ENCODE measurements at places on chromosomes 11 and 22.

- DNase-seq, result peak; percentile 19
Measured at GRCh38 chr22:46739094-46739870, 1.2 kb upstream of the CERK start.

- no peak for DNase-seq
Measured at GRCh38 chr11:118841469-118842242, 42.0 kb upstream of the CXCR5 start.

GRCh38 chr22:40116496-40117200 is 61.1 kb upstream of the TNRC6B start:
- DNase-seq, result no peak

DNA sequence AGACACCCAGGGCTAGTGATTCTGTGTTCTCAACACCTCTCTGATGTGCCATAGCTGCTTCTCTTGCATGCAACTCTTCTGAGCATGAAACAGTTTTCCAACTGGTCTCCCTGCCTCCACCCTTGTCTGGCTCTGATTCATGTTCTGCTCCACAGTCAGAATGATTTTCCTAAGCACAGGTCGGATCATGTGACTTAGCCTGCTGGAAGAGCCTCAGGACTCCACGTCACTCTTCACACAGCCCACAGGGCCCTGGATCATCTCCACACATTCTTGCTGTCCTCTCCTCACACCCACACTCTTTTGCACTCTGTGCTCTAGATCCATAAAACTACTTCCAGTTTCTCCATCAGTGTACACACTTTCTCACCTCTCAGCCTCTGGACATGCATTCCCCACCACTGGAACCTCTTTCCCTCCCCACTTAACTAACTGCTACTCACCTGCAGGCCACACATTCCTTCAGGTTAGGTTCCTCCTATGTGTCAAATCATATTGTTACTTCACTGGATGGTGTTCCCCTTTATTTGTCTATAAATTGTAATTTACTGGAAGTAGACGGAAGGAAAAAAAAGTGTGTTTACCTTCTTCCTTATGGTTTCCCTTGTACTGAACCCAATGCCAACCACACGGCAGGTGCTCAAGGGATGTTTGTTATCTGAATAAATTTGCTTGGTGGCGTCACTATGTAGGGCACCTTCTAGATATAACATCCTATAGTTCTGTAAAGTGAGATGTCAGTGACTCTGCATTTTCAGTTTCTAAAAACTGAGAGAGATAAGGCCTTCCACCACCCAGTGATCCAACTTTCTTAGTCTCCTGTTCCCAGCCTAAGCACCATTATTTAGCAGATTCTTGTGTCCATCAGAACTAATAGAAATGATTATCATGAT is 133.7 kb downstream of the ETS1 start:
- DNase-seq, result no peak

GRCh38 chr11:128902515-128903066 is 11.4 kb downstream of the KCNJ5 start:
- no peak for DNase-seq

DNA sequence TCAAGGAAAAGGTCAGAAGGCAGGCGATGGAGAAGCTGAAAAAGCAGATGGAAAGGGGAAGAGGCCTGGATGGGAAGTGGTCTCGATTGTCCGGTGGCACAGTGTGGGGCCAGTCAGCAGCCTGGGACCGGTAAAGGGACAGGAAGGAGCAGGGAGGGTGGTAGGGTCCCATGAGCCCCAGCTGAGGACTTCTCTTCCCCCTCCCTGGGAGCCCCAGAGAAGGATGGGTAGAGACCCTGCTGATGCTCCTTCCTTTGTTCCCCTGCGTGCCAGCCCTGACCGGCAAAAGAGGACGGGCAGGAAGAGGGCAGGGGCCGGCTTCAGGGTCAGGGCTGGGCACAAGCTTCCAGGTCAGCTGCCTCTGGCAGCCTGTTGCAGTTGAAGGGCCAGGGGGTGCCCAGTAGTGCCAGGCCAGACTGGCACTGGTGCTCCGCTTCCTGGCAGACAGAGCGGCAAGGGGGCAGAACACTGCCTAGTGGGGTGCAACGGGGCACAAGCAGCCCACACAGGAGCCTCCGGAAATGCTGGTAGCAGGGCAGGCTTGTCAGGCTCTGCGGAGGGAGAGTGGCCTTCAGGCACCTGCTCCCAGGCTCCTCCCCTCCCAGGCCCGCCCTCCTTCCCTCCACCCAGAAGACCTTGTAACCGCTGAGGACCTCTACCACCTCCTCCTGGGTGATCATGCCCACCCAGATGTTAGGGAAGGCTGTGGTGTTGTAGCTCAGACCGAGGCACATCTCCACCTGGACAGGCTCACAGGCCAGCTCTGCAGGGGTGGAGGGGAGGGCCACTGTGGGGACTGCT is 739 bp upstream of the C1QTNF5 start:
- no peak for DNase-seq

DNA sequence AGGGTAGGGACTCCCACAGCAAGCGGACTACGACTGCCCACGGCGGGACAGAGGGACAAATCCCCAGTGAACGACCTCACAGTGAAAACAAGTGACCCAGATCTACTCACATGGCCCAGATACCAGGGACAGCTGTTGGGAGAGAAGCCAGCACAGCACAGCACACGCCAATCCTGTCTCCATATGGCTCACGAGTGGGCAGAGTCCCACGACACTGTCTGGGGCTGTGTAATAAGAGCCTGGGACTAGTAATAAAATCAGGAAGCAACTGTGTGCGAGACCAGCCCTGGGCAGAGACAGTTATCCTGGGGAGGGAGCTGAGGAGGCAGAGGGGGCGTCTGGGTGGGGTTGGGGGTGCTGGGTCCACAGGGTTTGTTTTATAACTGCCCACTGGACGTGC is 385.0 kb downstream of the CTTN start:
- no peak for DNase-seq

GRCh38 chr22:35614404-35614803 is 2.7 kb downstream of the MB start:
- DNase-seq, result no peak

DNA sequence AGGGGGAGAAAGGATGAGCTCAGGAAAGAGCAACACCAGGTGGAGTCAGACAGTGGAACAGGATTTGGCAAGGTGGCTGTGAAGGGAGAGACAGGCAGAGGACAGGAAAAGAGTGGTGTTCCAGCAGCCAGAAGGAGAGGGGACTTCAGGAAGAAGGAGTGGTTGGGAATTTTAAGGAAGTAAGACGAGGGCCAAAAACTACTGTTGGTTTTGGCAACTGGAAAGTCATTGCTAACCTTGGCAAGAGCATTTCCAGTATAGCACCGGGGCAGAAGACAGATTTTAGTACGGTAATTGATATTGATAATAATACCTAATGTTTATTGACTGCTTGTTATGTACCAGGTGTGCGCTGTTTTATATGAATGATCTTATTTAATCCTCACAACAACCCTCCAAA is 15.4 kb upstream of the DDX6 start:
- DNase-seq, result no peak

DNA sequence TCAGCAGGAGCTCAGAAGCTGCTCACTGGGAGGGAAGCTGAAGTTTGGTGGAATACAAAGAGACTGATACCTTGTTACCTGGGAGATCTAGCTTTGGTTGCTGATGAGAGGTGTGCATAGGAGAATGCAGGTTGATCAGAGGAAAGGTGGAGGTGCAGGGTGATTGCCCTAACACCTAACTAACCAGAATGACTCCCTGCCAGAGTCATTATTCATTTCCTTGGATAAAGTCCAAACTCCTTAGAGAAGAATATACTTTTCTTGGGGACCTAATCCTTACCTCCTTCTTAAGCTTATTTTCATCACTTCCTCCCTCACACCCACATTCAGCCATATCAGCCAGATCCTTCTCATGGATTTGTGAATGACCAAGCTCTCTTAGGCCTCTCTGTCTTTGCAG is 814.2 kb upstream of the TENM4 start:
- DNase-seq, result no peak

- DNase-seq, result no peak
Measured at GRCh38 chr22:50630376-50630775, 2.4 kb upstream of the ARSA start.

GRCh38 chr11:19781351-19781750 is 68.7 kb downstream of the NAV2 start:
- DNase-seq, result no peak

GRCh38 chr11:68584097-68584496 is 100.2 kb upstream of the GAL start:
- no peak for DNase-seq

- DNase-seq, result no peak
Measured at GRCh38 chr11:8025123-8025522, 38.0 kb downstream of the EIF3F start.

DNA sequence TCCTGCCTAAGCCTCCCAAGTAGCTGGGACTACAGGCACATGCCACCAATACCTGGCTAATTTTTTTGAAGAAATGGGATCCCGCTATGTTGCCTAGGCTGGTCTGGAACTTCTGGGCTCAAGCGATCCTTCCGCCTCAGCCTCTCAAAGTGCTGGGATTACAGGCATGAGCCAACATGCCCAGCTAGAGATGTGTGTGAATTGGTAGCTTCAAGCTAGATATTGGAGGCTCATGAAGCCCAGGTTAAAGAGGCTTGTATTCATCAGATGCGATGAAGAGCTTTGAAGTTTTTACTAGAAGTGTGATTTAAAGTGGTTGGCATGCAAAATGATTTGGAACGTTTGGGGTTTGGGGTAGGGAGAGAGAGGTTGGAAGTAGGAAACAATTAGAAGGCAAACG is 19.6 kb downstream of the NF2 start:
- no peak for DNase-seq
